ENCODE measurements at places on chromosomes 1 and 21.

DNA sequence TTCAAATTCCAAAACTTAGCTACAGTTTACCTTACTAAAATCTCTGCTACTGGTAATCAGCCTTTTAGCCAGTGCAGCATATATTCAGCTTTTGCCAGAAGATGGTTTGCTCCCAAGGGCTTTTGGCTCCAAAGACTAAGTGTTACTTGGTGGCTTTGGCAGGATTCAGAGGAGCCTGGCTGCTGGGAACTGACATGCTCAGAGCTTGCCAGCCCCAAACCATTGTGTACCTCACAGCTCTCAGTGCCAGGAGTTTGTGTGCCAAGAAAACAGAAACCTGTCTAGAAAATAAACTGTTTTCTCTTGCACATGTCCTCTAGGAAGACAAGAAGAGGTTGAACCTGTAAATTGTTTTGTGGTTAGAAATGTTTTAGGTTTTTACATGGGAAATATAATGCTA lies 315.9 kb downstream of the ST6GALNAC3 start:
- DNase-seq = no peak

DNA sequence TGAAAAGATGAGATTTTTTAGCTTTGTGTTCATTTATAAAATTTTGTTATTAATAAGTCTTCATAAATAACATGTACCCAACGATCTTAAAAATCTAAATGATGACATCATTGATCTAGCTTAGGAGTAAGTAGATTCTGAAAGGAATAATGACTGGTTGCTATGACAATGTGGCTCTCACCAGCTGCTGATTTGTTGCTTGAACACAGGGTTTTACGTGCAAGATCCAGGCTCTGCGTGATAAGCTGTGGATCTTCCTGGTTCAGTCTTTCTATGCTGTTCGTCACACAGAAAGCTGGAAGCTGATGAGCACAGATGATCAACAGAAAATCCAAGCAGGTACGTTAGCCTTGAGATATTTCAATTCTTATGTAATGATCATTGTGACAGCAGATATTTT lies 49.1 kb upstream of the C1orf146 start:
- DNase-seq = no peak

DNA sequence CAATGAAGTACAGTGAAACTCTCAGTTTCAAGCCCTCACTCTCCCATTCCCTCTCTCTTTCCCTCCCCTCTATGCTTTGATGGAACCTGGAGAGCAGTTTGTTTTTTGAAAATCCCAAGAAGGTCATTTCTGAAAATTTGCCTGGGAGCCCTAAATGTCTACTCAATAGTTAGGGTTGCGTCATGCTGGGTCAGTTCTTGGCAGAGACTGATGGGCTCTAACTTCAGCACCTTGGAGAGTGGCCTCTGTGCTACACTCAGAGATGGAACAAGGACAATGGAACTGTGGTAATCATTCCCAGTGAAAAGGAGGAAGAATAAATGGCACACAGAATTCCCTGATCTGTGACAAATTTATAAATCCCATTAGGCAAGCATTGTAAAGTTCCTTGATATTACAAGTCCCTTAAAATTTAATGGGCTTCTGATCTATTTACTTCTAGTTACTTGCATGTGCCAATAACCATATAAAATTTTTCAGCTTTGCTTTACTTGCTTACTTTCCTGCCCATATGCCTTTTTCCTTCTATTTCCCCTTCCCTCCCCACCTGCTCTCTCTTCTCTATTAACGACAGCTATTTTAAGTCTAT lies 182.9 kb upstream of the KCND3 start:
- DNase-seq = peak; percentile 11

GRCh38 chr1:168865850-168866620 lies 137.0 kb upstream of the DPT start:
- DNase-seq = no peak

DNA sequence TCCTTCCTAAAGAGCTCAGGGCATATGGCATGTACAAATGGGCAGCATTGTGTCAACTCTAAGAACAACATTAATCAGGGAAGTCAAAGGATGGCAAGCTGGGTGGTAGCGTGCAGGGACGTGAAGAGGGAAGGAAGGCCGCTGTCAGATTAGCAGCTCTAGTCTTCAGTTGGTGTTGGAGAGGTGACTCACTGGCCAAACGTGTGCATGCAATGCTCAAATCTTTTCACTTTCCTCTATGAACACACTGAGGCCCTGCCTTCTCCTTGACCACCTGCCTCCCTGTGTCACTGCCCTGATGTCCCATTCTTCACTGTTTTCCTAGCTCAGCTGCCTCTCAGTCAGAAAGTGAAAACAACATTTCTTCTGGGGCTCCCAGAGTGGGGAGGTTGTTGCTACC lies 5.9 kb upstream of the PIGR start:
- DNase-seq = no peak

DNA sequence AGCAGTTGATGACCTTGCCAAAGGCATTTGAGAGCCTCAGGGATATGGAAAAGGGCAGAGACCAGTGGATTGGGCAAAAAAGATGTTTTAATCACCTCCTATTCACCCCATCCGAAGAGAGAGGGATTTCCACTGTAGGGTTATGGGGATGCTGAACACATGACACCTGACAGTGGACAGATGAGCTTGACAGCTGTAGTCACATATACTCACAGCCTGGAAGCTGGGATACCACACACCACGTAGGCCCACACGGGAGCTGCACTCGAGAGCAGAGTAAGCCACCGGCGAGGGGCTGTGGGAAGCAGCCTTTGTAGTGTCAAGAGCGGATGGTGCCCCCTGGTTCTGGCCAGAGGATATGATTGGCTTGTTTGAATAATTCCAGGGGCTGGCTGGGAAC lies 20.0 kb downstream of the ZBTB40 start:
- no peak for DNase-seq

DNA sequence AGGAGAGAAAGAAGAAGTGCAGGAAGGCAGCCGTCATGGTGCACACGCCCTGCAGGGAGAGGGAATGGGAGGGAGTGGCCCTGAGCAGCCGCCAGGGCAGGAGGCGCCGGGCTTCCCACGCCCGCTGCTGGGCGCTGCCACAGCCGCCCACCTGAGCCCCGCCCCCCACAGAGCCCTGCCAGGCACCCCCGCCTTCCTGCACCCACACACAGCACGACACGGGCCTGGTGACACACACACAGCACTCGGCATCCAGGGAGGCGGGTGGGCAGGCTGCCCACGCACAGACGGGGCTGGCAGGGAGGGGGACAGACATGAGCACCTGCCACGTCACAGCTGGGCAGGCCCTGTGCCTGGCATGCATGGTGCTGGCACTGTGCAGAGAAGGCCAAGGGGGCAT lies 27.5 kb downstream of the ADGRB2 start:
- no peak for DNase-seq

DNA sequence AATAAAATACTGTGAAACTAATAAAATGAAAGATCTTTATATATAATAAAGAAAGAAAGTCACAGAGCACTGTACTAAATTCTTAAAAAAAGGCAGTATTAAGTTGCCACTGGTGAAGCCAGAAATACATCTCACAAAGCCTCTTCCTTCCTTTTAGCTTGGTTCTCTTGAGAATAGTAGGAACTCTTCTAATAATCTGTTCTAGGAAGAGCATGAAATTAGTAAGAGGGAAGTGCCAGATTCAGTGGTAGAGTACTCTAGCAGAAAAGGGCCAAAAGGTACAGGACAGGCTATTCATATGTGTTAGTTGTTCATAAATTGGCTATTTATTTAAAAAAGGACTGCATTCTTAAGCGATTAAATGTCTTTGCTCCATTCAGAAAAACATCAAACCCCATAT lies 33.7 kb downstream of the CTTNBP2NL start:
- no peak for DNase-seq

DNA sequence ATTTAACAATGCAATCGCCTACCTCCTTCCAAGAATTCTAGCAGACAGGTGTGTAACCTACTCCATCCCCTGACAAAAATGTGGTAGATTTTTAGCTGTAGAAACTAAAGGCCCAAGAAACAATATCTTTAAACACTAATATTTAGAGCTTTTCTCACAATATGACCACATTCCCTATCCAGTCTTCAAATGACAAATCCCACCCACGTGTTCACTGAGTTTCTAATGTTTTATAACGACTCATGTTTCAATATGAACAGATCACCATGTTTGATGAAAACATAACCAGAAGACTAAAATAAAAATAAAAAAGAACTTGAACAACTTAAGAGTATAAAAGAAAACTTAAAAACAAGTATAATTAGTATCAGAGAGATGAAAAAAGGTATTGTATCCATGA lies 24.6 kb downstream of the RSBN1 start:
- DNase-seq = no peak

GRCh38 chr1:155715777-155716176 lies 26.9 kb downstream of the DAP3 start:
- no peak for DNase-seq

DNA sequence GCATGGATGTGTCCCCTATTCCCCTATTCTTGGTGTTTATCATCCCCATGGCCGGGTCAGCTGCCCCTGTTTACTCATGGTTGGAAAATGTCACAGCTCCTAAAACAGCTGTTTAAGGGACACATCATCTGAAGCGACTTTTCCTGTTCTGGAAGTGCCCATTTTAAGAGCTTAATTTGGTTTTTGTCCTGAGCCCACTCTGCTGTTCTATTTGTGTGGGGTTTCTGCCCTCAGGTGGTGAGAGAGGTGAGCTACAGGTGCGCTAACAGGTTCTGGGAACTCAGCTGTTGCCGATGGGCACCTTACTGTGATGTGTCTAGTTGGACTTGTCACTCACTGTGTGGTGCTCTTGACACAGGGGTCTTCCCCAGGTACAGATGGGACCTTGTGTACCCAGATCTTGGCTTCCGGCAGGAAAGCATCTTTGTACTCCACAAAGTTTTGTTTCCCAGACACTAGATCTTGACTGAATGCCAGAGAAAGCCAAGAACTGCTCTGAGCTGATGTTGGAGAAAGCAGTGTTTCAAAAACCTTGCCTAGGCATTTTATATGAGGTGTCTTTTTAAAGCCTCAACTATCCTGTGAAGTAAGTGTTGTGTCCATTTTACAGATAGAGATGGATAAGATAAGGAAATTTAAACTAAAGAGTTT lies 59.0 kb upstream of the CD1D start:
- DNase-seq = no peak

- no peak for DNase-seq
These were observed 236.2 kb upstream of the NRIP1 start for GRCh38 chr21:15301014-15301413.

- no peak for DNase-seq
These were observed 12.0 kb downstream of the PKP1 start for GRCh38 chr1:201295346-201295745.

- no peak for DNase-seq
These were observed 35.9 kb downstream of the FCER1A start for GRCh38 chr1:159338018-159338417.

DNA sequence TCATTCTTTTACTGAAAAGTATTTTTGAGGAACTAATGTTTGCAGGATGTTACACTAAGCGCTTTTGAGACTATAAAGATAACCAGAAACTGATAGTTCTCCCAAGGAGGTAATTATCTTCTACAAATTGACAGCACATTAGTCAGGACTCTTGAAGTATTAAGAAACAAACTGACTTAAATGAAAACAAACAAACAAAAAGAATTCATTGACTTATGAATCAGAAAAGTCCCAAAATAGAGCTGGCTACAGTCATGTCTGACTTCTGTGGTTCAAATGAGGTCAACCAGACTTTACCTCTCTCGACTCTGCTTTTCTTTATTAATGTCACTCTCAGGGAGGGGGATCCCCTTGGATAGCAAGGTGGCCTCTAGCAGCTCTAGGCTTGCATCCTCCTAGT lies 296.8 kb downstream of the TPR start:
- DNase-seq = no peak

GRCh38 chr1:157399343-157399983 lies 152.9 kb downstream of the FCRL5 start:
- DNase-seq = no peak

DNA sequence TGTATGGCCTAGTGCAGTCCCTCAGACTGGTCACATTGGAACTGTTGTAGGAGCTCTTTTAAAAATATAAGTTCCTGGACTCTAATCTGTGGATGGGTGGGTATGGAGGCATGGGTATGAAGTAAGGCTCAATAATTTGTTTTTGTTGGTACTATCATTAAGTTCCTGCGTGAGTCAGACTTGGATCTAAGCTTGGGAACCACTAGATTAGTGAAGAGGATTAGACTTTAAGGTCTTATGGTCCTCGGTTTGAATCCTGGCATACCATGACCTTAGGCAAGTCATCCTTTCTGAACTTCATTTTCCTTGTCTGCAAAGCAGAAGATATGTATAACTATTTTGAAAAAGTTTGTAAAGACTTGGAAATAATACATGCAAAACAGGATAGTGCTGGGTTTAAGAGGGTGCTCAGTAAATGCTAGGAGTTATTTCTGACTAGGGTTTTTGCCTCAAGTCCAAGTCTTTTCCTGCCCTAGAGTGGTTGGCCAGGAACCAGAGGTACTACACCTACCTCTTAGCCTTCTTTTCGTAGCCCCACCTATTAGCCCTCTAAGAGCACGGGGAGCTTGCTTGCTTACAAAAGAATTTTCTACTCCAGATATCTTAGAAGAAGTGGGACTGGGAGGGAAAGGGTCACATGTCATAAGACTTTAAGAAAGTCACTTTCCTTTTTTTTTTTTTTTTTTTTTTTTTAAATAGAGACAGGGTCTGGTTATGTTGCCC lies 38.6 kb upstream of the METTL18 start:
- no peak for DNase-seq

- no peak for DNase-seq
These were observed 35.7 kb downstream of the ZSCAN20 start for GRCh38 chr1:33508151-33508550.

DNA sequence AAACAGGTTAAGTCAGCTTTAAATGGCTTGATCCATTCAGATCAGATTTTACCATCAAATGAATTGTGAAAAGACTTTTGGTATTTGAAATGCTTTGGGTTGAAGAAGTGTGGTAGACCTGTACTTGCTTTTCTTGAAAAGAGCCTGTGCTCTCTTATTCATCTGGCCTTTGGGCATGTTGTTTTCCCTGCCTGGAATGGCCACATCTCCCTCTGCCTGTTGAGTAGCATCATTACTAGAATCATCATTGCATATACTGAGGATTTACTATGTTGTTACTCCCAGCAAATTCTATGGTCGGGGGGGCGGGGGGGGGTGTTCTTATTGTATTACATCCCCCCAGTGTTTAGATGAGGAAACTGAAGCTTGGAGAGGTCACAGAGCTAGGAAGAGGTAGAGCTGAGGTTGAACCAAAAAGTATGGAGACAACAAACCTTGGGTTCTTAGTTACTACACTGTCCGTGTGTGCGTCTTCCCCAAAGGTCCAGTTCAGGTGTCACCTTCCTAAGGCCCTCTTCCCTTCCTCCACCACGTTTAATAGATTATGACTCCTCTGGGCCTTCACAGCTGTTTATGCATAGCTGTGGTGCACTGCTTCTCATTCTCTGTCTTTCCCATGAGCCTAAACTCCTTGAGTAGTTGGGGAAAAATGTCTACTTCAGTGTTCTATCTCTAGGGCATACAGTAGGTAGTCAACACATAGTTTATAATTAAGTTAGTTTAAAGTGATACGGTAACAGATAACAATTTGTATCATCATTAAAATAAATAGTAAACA lies 246.4 kb upstream of the HOOK1 start:
- no peak for DNase-seq

All from foreskin melanocyte (primary cell).